ENCODE measurements at places on chromosomes 7 and 10.

DNA sequence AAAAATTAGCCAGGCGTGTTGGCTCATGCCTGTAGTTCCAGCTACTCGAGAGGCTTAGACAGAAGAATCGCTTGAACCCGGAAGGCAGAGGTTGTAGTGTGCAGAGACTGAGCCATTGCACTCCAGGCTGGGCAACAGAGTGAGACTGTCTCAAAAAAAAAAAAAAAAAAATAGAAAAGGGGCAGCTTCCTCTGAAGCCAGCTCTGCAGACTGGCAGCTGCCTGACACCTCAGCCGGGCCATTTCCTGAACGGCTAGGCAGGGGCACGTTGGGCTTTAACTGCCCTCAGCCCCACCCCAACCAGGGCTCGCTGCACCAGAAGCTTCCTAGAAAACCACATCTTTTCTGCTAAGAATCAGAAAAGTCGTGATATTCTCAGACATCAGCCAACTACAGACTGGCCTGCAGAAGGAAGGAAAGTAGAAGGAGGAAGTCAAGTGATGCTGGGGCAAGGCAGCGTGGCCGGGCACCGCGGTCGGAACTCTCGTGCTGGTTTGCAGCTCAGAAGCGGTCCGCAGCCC is 38.0 kb downstream of the PRKAG2 start:
- DNase-seq = no peak

GRCh38 chr10:76150876-76151288 is 719.5 kb downstream of the LRMDA start:
- no peak for DNase-seq

GRCh38 chr7:134744569-134744968 is 34.9 kb upstream of the CALD1 start:
- DNase-seq = no peak

- peak; percentile 39 for DNase-seq
Observed at GRCh38 chr7:44621034-44621749, 14.8 kb downstream of the OGDH start.

DNA sequence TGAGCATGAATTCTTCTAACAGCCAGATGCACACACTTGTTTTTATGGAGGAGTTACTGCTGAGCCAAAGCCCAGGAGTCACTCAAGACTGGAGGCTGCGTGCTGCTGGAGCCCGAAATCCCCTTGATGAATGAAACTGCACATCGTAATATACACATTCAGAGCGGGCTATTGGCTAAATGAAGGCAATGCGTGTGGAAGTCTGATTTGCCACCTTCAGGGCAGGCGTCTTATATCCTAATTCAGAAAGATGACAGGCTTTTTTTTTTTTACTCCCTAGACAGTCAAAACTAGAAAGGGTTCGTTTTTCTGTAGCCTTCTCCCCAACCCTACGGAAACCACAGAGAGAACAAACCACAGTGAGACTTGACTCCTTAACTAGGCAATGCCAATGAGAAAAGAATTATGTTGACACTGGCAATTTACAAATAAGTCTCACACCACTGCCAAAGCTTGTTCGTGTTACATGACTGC is 227.2 kb upstream of the KLF14 start:
- peak; percentile 36 for DNase-seq

All from RWPE1 (cell line).